ENCODE measurements at places on chromosomes 1 and 21. TPM values are rescaled to one million over a fixed set of nuclear protein-coding genes. Genes with fewer than 3 reads are reported as not detected.

GRCh38 chr1:84412316-84412942 is 14.1 kb downstream of the DNASE2B start:
- DNase-seq = no peak

DNA sequence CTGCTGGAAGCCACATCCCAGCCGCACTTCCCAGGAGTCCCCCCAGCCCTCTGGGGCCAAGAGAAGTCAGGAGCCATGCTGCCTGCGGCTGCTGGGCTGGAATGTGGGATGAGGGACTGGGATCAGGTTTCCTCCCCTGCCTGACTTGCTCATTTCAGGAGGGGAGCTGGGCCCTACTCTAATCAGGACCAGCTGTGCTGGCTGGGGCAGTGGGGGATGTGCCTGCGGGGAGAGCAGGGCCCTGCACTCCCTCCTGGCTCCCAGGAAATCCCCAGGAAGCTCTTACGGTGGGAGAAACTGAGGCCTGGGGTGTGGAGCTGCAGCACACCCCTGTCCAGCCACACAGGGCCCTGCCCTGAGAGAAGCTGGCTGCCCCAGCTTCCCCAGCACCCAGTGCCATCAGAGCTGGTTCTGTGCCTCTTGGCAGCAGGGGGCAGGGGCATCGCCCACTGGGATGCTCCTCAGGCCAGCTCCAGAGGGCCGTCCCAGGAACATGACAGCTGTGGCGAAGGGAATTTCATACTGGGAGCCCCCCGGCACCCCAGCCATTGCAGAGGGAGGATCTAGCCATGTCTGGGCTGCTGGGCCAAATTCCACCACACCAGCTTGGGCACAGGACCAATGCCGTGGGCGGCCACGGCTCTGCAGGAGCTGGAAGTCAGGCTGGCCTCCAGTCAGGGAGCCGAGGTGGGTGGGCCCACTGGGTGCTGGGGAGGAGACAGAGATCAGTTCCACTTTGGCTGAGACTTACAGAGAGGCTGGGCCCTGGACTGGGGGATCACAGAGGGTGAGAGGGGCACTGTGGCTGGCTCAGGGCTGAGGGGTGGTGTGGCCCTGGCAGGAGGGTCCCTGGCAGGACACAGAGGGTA is 21.3 kb upstream of the PRSS38 start:
- peak; percentile 87 for DNase-seq

The HES3 gene
- total RNA-seq = not detected

The OPRD1 gene
- total RNA-seq = not detected

DNA sequence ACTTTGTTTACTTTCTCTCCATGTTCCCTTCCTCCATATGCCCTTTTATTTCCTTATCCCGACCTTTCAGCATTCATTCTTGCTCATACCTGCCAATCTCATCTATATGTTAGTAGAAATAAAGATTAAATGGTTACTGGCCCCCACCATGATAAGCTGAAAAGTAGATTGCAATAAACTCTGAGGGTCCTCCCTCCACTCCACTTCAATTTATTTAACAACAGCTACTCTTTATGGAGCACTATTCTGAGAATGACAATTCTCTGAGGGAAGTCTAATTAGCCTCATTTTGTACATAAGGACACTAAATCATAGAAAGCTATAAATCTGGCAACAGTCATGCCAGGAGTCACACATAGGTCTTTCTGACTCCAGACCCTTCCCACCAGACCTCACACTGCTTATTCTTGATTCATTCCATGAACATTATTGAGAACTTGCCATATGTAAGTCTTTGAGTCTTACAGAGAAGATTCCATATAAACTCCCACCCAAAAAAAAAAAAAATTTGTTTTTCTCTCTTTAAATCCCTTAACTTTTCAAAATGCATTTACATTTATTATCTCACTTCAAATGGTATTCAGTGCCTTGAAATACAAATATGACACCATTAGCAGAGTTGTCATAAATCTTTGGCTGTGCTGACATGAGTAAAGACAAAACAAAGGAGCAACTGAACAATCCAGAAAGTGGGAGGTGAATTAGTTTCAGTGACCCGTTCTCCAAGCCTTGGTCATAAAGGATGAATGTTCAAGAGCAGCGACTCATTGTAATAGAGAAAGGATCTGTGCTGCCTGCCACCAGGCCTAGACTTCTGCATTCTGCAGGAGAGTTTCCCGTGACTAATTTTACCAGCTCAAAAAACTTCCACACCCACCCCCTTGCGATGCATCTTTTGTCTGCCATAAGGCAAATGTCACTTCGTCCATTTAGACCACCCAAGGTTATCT is 28.5 kb downstream of the PALMD start:
- DNase-seq = no peak

- DNase-seq = peak; percentile 86
Observed at GRCh38 chr1:109877317-109877771, 33.3 kb upstream of the CSF1 start.
